ENCODE measurements at places on chromosomes 2 and 18.

GRCh38 chr2:37469126-37469525, 124.7 kb downstream of the QPCT start:
- no peak for DNase-seq

- no peak for DNase-seq
These were observed 2.1 kb upstream of the B3GNT7 start for GRCh38 chr2:231393149-231394131.

DNA sequence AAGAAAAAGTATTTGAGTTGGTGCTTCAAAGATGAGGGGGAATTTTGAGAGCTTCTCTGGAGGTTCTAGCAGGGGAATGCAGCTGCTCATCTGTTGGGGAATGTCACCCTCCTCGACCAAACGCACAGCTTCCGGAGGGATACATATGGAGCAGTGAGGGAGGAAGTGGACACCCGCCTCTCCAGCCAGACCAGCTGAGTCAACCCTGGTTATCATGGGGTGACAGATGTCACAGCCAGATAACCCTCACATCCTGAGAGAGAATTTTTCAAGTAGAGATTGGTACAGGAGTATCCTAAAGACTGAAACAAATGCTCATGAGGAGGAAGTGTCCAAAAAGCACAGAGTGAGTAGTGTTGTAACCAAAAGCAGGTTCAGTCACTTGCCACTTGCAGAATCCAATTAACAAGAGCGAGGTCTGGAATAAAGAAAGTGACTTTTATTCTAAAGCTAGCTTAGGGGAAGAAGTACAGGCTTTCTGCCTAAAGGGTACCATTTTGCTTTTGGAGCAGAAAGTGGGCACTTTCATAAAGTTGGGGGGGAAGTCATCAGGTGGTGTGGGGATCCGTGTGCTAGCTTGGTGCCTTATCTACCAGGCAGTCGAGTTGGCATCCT, 395.2 kb downstream of the RAD51AP2 start:
- DNase-seq = no peak

DNA sequence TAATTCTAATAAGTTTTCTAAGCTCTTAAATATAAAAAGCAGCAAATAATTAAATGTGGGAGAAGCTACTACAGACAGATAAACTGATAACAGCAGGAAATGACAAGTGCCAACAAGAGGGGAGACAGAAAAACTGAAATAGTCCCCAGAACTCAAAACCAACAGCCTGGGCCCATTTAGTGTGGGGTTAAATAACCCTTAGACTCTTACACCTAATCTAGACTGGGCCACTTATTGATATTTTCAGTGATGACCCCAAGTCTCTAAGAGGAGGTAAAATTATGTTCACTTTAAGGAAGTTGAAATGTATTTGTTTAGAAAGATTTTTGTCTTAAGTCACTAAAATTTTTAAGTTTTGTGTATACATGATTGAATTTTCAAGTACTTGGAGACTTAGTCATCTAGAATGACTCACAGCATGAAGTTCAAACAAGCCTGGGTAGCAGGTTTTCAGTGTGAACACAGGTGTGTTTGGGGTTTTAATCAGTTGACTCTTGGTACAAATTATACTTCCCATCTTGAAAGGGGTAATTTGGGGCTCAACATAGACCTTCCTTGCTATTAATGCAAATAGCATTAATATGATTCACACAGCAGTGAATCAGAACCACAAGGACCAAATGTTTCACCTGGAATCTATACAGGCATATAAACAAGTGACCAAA, 54.9 kb upstream of the MYO3B start:
- no peak for DNase-seq

GRCh38 chr2:99801327-99801901, 311.6 kb upstream of the REV1 start:
- no peak for DNase-seq

DNA sequence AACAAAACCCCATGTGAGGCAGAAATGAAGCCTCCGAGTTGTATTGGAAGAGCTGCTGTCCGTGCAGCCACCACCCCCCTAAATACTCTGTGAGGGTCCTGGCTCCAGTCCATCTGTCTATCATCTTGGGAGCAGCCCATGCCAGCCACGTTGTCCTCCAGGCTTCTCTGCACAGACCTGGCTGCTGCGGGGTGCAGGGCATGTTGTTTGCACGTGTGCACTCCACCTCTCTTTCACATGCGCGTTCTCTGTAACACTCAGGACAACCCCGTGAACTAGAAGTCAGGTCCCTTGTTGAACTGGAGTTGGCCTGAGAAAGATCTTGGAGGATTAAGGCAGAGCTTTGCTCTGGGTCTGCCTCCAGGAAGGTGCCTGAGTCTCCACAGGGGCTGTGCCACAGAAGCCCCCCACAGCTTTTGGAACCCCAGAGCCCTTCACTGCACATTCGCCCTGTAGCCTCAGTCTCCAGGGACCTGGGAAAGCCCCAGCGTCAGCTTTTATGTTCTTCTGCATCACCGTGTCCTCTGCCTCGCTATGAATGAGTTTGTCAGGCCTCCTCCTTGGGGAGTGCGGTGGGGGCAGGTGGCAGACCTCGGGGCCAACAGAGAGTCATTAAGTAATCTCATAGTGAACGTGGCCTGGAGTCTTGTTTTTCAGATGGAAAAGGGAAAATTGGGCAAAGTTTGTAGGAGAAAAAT, 16.6 kb downstream of the RTP5 start:
- DNase-seq = no peak

DNA sequence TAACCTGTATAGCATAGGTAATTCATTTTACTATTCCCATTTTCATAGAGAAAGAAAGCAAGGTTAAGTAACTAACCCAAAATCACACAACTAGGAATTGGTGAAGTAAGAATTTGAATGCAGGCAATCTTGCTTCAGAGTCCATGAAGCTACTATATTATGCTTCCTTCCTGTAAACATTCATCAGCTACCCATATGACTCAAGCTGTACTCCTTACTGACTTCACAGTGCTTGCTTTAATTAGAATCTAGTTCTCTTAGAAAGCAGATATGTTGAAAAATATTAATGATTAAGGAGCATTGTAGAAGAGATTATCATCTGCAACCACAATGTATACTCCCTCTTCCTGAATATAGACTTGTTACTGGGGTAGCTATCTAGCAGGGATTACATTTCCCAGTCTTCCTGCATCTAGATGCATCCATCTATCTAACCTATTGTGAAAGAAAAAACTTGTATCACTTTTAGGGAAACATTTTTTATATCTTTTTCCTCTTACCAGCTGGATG, 961.6 kb upstream of the CHAC2 start:
- no peak for DNase-seq

DNA sequence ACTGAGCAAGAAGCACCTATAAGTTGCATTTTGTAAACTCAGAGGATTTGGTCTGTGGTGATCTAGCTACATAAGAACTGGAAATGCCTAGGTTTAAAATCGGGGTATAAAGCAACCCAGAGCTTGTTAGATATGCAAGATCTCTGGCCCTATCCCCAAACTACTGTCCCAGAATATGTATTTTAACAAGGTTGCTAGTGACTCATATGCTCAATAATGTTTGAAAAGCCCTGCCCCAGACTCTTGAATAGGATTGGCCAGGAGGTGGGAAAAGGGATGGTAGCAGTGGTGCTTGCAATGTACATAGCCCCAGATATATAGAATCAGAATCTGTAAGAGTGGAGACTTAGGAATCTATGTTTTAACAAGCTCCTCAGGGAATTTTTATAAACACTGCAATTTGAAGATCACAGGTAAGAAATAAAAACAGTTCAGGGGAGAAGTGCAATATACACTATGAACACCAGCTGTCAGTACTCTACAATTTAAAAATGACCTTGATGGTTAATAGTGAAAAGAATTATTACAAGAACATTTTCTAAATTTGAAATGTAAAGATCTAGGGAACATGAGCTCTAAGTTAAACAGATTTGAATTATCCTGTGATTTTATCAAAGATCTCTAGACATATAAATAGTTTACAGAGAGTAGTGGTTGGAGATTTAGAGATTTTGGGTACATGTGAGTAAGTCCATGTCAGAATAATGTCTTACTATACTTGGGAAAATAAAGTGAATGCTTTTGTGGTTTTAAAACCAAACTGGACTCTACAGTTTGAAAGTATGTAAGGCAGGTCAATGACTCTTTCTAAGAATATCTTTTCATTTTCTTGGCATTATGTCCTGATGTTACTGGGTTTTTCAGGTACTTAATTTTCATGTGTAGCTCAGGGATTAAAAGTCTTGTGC, 7.7 kb upstream of the MMADHC start:
- no peak for DNase-seq

- no peak for DNase-seq
These were observed 293.6 kb downstream of the FSIP2 start for GRCh38 chr2:186032102-186032738.

DNA sequence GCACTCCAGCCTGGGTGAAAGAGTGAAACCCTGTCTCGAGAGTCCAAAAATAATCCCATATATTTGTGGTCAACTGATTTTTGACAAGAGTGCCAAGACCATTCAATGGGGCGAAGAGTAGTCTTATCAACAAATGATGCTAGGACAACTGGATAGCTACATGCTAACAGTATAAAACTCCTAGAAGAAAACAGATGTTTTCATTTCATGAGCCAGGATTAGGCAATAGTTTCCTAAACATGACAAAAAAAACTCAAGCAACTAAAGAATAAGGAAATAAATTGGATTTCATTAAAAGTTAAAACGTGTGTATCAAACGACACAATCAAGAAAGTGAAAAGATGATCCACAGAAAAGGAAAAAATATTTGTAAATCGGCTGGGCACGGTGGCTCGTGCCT, 6.3 kb downstream of the LIMS2 start:
- no peak for DNase-seq

DNA sequence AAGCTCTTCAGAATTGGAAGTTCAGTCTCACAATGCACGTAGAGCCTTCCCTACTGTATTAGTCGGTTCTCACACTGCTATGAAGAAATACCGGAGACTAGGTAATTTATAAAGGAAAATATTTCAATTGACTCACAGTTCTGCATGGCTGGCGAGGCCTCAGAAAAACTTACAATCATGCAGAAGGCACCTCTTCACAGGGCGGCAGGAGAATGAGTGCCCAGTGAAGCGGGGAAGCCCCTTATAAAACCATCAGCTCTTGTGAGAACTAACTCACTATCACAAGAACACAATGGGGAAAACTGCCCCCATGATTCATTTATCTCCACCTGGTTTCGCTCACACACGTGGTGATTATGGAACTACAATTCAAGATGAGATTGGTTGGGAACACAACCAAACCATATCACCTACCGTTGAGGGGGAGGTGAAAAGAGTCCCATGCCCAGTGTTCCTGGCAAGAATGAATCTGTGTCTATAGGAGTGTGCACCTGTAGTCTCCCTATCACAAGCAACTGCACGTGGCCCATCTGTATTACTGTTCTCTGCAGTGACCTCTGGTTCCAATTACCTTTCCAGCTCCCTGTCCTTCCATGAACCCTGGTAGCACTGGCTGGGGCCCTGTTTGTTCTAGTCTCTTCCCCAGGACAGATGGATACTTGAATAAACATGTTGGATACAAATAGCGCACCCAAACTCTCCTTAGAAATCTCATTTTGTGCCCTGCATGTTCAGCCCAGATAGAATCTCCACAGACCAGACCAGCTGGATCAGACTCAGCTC, 44.4 kb upstream of the ATL2 start:
- no peak for DNase-seq

DNA sequence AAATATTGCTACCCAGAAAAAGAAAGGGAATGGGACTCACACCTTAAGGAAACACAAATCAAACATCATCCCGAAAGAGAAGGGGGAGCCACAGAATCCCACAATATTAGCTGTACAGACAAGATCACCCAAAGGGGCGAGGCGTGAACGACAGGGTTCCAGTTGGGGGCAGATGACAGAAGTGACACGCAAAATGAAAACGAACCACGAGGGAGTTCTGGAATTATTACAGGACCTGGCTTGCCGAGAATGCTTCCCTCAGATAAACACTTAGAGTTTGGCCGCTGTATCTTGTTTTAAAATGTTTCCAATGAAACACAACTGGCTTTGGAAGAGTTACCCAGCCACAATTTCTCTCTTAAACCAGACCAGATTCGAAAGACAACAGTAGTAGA, 60.4 kb downstream of the C2orf76 start:
- DNase-seq = no peak

GRCh38 chr2:47313728-47314127, 89.2 kb upstream of the MSH2 start:
- DNase-seq = no peak
